ENCODE measurements at places on chromosomes 1 and 21.

- DNase-seq = no peak
Measured at GRCh38 chr1:218205721-218206120, 79.4 kb upstream of the RRP15 start.

DNA sequence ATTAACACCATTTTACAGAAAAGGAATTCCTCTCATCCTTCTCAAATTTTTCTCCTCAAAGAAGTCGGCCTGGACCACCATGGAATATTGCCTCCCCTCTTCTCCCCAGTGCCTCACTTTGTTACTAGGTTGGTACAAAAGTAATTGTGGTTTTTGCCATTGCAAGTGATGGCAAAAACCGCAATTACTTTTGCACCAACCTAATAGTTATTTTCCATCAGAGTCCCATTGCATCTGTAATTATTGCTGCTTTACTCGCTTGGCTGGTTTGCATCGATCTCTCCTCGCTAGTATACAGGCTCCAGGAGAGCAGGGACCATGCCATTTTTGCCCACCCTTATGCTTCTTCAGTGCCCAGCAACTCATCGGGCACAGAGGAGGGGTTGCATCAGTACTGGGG, 963 bp upstream of the C1orf94 start:
- no peak for DNase-seq

GRCh38 chr1:67169932-67170331, 3.7 kb downstream of the IL23R start:
- no peak for DNase-seq

DNA sequence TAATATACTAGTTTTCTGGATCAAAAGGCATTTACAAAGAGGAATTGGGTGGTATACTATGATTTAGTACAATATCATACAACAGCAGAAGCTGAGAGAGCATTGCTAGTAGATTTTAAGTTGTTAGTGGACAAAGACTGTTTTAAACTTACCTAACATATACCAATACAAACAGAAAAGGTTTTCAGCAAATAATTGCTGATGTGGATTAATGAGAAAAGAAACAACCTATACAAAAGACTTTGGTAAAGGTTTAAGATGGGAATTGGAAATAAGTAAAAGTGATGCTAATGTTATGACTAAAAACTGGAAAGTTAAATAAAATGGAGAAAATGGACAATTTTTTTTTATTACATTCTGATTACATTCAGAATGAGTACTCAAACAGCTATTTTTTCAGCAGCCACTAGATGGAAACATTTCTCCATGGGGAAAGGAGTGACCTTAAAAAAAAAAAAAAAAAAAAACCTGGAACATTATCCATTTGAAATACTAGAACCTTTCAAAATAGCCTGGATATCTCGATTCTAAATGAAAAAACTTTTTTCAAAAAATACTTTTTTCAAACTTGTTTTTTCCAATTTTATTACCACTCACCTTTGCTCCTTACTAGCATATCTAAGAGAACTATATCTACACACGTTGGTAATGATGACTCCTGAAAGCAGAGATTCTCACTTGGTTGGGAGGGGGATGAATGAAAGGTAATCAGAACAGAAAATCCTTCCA, 55.4 kb downstream of the EPRS1 start:
- DNase-seq = no peak

- no peak for DNase-seq
Measured at GRCh38 chr1:51558375-51558924, 39.4 kb upstream of the EPS15 start.

GRCh38 chr21:27837936-27838335, 871.0 kb upstream of the ADAMTS5 start:
- no peak for DNase-seq

- no peak for DNase-seq
Measured at GRCh38 chr21:36297938-36298572, 21.9 kb upstream of the MORC3 start.

GRCh38 chr1:157004806-157005205, 40.7 kb downstream of the ARHGEF11 start:
- DNase-seq = no peak

DNA sequence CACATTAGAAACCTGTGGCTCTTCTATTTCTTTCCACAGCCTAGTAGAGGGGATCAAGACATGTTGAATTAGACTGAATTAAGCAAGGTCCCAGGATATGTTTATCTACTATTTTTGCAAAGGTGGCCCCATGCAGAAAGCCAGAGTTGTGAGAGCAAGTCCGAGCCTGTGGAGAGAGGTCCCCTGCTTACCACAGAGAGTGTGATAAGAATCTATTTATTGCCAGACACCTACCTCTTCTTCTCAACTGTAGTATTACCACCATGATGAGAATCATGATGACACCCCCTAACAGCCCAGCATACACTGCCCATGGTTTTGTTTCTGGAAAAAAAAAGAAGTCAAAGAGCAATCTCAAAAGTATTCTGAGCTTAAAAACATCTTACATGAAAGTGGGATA, 23.0 kb downstream of the SLAMF1 start:
- DNase-seq = no peak

GRCh38 chr1:36884029-36884701, 150.2 kb downstream of the GRIK3 start:
- DNase-seq = no peak

- no peak for DNase-seq
Measured at GRCh38 chr1:200731654-200732332, 6.9 kb upstream of the CAMSAP2 start.

GRCh38 chr1:17696417-17697301, 58.5 kb upstream of the ACTL8 start:
- no peak for DNase-seq

DNA sequence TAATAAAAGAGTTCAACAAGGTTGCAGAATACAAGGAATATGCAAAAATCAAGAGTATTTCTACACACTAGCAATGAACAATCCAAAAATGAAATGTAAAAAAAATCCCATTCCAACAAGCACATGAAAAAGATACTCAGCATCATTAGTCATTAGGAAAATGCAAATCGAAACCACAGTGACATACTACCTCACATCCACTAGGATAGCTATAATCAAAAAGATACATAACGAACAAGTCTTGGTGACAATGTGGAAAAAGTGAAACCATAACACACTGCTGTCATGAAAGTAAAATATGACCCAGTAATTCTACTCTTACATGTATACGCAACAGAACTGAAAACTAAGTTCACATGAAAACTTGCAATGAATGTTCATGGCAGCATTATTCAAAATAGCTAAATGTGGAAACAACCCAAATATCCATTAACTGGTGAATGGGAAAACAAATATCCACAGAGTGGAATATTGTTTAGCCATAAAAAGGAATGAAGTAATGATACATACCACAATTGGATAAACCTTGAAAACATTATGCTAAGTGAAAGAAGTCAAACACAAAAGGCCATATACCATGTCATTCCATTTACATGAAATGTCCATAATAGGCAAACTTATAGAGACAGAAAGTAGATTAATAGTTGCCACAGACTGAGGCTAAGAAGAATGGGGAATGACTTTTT, 34.3 kb downstream of the PIK3R3 start:
- DNase-seq = no peak

DNA sequence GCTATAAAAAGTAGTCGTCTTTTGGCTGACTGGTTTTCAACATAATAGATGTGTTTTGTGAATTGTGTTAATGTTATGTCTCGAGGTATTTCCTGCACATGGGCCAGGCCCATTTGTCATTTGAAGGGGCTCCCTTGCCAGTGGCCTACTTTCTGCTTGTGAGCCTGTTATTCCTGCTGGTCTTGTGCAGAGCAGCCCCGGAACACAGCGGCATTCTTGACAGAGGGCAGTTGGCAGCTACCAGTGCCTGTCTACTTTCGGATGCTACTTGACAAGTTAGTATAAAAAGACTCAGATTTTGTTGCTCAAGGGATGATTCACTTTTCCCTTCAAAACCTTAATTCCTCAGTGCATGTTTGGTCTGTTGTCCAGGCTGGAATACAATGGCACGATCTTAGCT, 28.5 kb downstream of the PGM1 start:
- no peak for DNase-seq

GRCh38 chr1:70038025-70038424, 167.4 kb downstream of the LRRC40 start:
- no peak for DNase-seq

DNA sequence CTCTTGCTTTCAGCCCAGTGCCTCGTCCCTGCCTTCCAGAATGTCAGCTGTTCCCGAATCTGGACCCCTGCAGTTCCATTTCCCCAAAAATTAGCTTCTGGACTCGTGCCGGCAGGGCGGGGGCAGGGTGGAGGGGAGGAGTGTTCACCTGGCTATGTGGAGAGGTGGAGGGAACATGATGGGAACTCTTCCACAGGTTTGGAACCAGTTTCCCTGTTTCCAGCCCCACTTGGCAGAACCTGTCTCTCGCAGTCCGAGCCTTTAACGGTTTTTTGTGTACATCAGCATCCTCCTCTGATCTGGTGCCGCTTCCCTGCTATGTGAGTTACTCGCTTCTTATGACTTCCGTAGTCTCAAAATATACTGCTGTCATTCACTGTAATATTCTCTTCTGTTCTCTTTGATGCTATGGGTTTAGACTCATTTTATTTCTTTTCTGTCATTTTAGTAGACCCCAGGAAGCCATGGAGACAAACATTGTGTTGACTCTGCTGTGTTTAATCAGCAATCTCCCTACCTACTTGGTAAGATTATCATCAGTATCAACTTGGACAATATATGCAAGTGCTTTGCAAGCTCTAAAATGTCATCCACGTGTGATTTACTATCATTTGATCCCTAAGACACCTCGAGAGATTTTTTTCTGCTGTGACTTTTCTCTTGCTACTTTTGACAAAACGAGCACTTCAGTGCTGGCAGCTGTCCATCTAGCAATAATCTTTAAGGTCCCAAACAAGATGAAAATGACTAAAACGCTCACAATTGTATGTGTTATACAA, 33.3 kb upstream of the HNRNPU start:
- no peak for DNase-seq

DNA sequence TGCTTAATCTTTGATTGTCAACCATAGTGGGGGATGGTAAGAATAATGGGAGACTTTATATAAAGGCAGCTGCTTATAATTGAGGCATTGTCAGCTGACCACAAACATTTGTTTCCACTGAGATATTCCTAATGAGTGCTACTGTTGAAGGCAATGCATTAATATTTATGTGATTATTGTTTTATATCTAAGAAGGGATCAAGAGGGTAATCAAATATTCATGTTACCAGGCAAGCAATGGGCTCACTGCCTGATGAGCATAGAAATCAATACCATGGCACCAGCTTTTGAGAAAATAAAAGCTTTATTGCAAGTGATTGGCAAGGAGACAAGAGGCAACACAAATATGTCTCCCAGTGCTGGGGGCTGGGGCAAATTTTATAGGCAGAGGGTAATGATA, 706.7 kb upstream of the ADAMTS5 start:
- no peak for DNase-seq

GRCh38 chr21:45404730-45405270, at the start of gene COL18A1:
TSS of gene COL18A1 (plus strand) at chr21:45405165. CDS start at chr21:45405231, 66 bp downstream.
- no peak for DNase-seq

DNA sequence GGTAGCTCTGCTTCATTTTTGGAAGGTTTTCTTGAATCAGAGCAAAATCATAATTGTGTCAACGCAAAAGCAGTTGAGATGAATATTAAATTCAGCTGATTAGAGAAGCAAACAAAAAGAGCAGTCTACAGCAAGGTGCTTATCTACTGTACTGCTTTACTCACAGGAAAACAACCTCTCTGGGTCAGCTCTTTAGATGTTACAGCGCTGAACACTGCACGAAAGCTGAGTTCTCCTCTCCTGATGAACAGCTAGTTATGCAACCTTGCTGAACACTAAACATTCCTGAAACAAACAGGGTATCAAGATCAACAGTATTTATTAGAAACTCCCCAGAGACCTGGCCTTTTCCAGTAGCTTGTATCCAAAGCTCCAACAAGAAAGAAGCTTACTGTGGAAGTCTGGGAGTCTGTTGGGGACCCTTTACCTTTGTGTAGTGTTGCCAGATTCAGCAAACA, 41.3 kb downstream of the TBCE start:
- no peak for DNase-seq

GRCh38 chr21:45568383-45568782, 26.1 kb upstream of the SLC19A1 start:
- no peak for DNase-seq

- DNase-seq = no peak
Measured at GRCh38 chr1:201119206-201120197, 7.3 kb upstream of the CACNA1S start.

- DNase-seq = no peak
Measured at GRCh38 chr1:109361069-109361468, 36.6 kb downstream of the SORT1 start.
